ENCODE measurements at places on chromosomes 4 and X. TPM values are rescaled to one million over a fixed set of nuclear protein-coding genes. Genes with fewer than 3 reads are reported as not detected.

The SPANXC gene
- total RNA-seq, result not detected

The CDKL2 gene
- total RNA-seq, result 0.35 TPM

The MAGEA4 gene
- not detected for total RNA-seq

The SERTM2 gene
- not detected for total RNA-seq

The TMEM271 gene
- not detected for total RNA-seq

The LGI2 gene
- not detected for total RNA-seq

The ADH1A gene
- not detected for total RNA-seq

The SLC2A9 gene
- 2.4 TPM for total RNA-seq

The COL4A6 gene
- not detected for total RNA-seq

The CYBB gene
- total RNA-seq, result 8.1 TPM

The TMEM150C gene
- not detected for total RNA-seq

The SHROOM4 gene
- total RNA-seq, result not detected

DNA sequence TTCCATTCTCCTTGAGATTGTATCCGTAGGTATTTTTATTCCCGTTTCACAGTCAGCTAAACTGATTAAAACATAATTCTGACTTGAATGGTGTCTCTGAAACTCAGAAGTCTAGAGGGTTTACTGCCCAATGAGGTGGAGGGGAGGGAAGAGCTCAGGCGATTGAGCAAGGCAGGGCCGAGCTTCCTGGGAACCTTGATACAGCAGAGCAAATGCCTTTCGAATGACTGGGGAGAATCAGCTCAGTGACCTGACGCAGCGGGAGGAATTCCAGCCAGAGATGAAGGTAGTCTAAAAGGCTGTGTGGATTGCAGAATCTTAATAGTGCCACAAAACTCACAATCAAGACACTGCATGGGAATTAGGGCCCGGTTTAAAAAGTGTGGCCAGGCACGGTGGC lies 233.6 kb downstream of the EVC2 start:
- DNase-seq, result no peak

- no peak for DNase-seq
Measured at GRCh38 chrX:50707955-50708699, 105.9 kb downstream of the SHROOM4 start.

- DNase-seq, result no peak
Measured at GRCh38 chr4:140227286-140227685, 73.3 kb upstream of the MAML3 start.

GRCh38 chr4:13659341-13660070 lies 32.0 kb upstream of the BOD1L1 start:
- DNase-seq, result no peak

- DNase-seq, result no peak
Measured at GRCh38 chr4:185134307-185134869, 8.7 kb upstream of the SLC25A4 start.

DNA sequence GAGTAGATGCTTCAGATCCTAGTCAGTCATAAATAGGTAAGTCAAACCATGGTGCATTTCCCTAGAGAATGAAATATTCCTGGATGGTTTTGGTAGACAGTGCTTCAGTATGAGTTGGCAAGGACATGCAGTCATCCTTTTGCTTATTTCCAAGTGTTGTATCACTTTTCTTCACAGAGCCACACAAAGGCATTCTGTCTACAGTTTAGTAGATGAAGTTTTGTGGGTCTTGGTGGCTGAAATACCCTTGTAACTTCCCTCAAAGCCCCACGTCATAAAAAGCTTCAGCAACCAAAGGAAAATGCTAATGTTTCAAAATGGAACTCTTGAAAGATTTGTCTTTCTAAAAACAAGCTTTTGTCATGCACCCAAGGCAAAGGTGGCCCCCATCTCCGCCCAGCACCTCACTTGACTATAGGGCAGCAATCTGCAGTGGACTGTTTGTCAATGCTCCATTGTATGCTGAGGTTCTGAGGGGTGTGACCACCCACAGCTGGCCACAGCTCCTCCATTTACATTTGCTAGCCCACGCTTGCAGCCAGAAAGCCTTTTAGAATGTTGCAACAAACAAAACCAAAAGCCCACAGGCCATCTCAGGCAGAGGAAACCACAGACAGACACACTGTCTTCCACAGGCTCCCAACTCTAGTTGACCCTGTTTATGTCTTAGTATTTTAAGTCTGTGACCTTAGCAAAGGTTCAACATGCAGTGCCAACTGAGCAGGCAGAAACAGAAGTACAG lies 87.1 kb upstream of the FAM9C start:
- peak; percentile 32 for DNase-seq

GRCh38 chr4:124640022-124640730 lies 72.4 kb downstream of the ANKRD50 start:
- no peak for DNase-seq

DNA sequence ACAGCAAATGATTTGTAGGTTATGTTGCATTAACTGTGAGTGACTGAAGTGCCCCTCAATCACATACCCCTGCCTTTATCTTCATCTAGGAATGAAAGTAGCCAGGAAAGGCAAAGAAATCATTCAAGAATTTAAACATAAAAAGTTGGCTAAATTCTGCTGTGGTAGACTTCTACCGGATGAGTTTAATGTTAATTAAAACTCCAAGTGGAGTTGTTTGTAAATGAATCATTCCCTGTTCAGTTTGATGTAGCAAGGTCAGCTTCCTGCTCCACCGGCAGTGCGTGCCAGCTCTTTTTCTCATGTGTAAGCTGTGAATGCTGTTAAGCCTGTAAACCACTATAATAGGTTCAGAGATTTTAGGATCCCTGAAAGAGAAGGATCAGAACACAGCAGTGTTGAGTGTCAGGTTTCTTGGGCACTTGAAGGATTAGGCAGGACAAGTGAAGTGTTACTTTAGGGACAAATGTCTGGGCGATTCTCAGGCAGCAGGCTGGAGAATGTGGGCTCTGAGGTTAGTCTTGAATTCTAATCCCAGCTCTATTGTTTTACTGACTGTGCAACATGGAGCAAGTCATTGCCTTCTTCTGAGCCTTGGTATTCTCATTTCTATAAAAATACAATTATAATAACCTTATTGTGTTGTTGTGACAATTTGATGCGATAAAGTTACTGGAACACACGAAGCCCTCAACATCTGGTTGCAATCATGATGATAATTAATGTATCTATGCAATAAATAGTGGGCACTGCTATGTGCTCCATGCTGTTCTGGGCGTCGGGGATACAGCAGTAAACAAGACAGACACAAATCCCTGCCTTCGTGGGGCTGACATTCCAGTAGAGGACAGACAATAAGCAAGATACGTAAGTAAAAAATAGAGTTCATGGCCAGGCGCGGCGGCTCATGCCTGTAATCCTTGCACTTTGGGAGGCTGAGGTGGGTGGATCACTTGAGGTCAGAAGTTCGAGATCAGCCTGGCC lies 112.0 kb downstream of the SHROOM3 start:
- no peak for DNase-seq

DNA sequence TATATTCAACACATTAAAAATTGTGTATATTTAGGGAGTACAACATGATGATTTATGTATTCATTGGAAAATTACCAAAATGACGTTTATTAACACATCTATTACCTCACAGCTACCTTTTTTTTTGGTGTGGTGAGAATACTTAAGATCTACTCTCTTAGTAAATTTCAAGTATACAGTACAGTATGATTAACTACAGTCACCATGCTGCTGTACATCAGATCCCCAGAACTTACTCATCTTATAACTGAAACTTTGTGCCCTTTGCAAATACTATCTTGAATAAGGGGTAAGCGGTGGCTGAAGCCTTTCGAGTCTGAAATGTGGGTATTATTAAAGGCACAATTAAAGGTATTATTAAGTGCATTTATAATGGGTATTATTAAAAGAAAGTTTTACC lies 976 bp downstream of the PHKA1 start:
- DNase-seq, result no peak

GRCh38 chrX:53071604-53072417 lies 10.4 kb upstream of the TSPYL2 start:
- DNase-seq, result peak; percentile 82

DNA sequence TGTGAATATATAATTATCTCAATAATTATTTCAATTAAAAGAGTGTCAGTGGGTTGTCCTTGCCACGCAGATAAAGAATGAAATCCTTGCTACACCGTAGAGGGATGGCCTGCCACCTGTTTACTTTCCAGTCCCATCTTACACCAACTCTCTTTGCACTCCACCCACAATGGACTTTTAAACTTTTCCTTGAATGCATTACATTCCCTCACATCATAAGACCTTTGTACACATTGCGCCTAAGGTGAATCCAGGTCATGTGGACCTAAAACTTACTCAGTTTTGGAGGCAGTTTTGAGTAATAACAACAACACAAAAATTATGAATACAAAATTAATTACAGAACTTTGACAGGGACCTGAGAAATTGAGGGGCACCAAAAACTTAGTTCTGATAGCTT lies 78.7 kb upstream of the PDE5A start:
- no peak for DNase-seq

GRCh38 chr4:6011686-6012085 lies 6.5 kb downstream of the C4orf50 start:
- DNase-seq, result no peak

- no peak for DNase-seq
Measured at GRCh38 chr4:78524009-78524408, 27.6 kb upstream of the ANXA3 start.

- peak; percentile 68 for DNase-seq
Measured at GRCh38 chr4:2797545-2798305, 4.8 kb downstream of the SH3BP2 start.

- DNase-seq, result no peak
Measured at GRCh38 chrX:33385546-33385945, 174.2 kb upstream of the DMD start.

DNA sequence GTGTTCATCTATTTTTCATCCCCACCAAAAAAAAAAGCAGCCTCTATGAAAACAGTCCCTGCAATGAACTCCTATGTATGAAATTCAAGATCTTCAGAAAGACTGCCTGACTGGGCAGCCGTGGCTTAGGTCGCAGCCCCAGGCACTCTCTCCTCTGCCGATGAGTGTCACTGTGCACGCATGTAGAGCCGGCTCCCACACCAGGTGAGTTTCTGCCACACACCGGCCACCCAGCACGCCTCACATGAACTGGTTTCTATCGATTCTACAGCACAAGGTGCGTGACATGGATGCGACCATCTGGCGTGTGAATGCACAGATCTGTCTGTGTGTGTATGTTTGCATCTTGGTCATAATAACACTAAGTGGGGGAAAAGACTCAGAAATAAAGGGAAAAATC lies 140.4 kb downstream of the AFAP1 start:
- DNase-seq, result no peak

DNA sequence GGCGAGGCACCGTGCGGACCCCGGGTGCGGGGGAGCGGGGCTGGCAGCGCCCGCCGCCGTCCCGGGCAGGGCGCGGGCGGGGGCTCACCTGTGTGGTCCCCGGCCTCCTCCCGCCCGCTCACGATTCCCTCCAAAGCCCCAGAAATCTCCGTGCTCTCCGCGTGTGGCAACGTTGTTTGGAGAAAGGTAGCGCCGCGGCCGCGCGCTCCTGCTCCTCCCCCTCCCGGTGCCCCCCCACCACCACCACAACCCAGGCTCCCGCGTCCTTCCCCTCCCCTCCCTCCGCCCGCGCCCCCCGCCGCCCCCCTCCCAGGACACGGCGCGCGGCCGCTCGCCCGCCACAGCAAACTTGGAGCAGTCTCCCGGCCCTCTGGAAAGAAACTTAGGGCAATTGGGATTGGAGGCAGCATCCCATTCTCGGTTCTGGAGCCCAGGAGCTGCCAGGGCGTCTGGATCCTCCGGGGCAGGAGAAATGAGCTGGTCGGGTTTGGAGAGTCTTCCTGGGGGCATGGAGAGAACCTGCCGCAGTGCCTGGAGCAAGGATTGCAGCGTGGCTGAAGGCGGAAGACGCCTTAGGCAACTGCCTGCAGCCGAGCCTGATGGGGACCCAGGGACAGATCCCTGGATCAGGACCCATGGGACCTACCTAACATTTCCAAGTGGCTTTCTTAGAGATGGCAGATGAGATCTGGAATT lies 855 bp downstream of the KLF3 start:
- DNase-seq, result peak; percentile 43
